ENCODE measurements at places on chromosomes 3 and 15.

DNA sequence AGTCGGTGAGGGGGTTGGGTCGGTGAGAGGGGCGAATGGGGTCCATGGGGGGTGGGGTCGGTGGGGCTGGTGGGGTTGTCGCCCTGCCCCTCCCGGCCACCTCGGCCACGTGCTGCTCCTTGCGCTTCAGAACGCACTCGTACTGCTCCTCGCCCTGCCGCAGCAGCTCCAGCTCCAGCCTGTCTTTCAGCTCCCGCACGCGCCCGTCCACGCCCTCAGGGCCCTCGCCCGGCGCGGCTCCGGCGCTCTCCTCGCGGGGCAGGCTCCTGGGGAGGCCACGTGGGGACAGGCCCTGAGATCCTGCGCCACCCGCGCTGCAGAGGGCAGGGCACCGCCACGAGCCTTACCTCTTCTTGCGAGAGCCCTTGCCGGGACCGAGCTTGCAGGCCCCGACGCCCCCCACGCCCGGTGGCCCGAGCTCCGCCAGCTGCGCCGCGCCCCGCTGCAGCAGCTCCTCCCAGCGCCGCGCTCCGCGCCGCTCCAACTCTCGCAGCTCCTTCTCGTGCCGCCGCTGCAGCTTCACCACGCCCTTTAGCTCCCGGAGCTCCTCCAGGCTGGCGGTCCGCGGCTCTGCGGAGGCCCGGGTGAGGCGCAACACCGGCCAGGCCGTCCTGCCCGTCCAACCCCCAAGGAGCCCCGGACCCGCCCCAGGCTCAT lies 8.2 kb upstream of the ANKRD63 start:
- peak; percentile 61 for DNase-seq

- DNase-seq = no peak
Measured at GRCh38 chr3:102532901-102533300, 98.1 kb downstream of the ZPLD1 start.

DNA sequence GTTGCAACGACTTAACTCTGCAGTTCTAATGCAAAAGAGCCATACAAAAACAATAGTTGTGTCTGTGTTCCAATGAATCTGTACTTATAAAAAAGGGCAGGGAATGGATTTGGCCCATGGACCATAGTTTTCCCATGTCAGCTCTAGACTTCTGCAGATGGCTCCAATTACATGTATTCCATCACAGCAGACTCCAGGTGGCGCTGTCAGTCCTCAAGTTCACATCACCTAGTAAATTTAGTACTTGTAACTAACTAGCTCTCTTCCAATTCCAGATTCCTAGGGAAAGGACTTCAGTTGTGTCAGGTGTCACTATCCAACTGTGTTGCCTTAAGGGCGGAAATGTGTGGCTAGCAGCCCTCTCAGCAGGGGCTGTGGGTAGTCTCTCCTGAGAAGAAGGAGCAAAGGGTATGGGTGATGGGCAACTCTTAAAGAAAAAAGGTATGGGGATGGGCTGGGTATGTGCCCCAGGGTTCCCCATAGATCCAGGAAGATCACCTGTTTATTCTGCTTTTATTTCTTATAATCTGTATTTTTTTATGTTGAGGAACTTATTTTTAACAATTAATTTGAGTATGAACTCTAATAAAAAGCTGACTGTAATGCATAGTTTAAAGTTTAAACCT lies 36.2 kb downstream of the BBS4 start:
- peak; percentile 36 for DNase-seq

GRCh38 chr3:117063930-117064329 lies 354.4 kb downstream of the TUSC7 start:
- no peak for DNase-seq

DNA sequence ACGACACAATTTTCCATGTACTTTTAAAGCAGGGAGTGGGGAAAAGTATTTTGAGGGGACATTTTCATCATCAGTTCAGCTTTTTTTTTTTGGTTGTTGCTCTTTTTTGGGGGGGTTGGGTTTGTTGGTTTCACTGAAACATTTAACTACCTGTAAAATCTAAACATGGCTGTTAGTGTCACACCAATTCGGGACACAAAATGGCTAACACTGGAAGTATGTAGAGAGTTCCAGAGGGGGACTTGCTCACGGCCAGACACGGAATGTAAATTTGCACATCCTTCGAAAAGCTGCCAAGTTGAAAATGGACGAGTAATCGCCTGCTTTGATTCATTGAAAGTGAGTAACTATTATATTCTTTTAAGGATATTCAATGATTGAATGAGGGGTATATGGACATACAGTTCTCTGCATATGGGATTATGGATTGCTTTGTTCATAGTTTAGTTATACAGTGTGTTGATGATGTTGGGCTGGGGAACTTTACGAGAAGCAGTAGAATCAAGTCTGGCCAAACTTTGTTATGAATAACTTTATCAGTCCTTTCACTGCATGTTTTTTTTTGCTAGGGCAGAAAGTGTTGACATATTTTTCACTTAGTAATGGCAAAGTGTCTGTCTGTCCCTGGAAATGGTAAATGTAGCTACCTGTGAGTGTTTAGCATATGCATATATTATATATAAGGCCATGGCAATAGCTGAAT lies 31.5 kb downstream of the MBNL1 start:
- no peak for DNase-seq

GRCh38 chr3:10321630-10322351 lies 879 bp upstream of the SEC13 start:
- DNase-seq = no peak

DNA sequence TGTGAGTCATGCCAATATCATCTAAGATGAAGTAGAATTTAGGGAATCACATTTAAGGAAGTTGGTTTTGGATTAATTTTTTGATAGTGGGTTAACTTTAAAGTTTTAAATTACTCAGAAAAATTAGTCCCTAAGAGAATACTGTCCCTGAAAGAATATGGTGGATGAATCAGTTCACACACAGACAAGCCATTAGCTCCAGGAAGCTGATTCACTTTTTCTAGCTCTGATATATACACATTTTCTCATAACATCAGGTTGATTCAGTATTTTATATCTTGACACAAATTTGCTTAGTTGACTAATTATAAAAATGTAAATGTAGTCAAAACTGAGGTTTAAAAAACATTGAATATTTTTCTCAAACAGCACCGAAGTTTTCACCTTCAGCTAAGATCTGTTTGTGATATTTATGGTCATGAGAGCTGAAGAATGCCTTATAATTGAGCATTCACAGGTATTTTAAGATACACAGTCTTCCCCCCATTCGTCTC lies 55.1 kb downstream of the MYH15 start:
- no peak for DNase-seq

GRCh38 chr3:190514413-190515153 lies 698 bp downstream of the IL1RAP start:
- DNase-seq = peak; percentile 59

GRCh38 chr15:86493884-86494283 lies 414.2 kb downstream of the AGBL1 start:
- DNase-seq = no peak

DNA sequence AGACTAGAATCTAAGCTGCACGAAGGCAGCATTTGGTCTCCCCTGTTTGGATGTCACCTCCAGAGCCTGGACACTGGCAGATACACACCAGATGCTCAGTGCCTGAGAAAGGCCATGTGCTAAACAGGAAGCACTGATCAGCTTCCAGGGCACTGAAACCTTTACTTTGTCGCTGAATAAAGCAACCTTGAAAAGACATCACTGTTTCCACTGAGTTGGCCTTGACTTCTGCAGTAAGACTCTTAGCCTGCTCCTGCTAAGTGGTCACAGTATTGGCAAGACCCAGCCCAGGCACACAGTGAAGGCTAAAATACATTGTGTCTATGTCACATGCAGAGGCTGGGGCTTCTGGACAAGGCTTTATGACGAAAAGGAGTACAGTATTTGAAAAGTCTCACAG lies 104.3 kb upstream of the ICE2 start:
- DNase-seq = no peak

DNA sequence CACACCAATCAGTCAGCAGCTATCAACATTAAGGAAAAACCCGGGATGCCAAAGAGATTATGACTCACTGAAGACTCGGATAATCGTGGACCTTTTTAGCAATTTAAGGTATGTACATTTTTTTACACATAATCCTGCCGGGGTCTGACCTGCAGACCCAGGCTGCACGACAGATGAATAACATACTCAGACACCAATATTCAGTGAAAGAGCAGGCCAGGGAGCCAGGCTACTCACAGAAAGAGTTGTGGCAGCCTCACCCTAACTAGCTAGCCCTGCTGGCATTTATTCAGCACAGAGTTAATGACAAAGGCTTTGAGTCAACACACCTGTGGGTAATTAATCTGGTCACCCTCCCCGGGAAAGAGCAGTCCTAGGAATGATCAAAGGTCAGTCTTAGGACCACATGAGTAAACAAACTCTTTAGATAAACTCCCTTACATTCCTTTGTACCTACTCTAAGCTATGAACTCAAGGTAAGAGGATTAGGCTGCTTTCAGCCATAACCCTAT lies 727.5 kb downstream of the TBL1XR1 start:
- DNase-seq = no peak

DNA sequence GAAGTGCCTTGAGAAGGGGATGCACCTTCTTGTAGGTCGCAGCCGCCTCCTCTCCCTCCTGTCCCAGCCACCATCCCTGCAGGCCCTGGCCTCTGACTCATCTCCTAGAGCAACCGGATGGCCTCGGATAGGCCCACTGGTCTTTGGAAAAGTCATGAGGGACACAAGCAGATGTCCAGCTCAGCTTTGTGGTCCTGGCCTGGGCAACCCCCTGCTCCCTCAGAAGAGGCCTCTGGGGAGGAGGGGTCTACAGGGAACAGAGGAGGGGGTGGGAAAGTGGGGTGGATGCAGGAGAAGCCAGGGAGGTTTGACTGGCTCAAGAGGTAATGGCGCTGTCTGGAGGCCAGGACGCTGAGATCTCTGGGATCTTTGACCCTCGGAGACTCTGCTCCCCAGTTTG lies 259.2 kb upstream of the TLE3 start:
- DNase-seq = no peak

DNA sequence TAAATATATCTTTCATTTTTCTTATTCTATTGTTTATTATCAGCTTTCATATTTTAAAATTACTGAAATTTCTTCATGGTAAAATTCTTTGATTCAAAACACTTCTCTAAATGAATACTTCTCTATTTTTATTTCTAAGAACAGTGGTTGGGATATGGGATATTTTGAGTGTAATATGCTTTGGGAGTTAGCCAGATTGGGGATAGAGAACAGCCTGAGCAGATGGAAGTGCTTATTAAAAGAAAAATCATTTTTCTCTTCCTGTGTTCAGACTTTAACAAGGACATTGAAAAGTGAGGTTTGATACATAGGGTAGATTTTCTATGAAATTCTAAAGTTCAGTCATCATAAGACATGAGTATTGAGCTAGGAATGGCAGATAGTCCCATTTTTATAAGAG lies 84.8 kb downstream of the COL6A5 start:
- DNase-seq = no peak

GRCh38 chr3:61733876-61734275 lies 172.5 kb downstream of the PTPRG start:
- no peak for DNase-seq

DNA sequence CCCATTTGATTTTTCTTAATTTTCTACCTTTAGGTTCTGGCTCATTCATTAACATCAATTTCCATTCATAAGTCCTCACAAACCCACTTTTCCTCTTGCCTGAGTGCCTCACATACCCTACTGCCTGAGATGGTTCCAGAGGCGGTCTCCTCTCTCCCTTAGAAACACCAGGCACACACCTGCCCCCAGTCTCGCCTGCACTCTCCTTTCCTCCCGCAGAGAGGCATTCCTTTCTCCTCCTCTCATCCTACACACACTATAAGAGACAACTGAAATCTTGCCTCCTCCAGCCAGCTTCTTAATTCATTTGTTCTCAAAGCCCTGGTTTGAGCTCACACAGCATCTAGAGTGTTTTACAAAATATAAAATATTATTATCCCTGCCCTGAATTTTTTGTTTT lies 27.5 kb downstream of the TF start:
- no peak for DNase-seq

DNA sequence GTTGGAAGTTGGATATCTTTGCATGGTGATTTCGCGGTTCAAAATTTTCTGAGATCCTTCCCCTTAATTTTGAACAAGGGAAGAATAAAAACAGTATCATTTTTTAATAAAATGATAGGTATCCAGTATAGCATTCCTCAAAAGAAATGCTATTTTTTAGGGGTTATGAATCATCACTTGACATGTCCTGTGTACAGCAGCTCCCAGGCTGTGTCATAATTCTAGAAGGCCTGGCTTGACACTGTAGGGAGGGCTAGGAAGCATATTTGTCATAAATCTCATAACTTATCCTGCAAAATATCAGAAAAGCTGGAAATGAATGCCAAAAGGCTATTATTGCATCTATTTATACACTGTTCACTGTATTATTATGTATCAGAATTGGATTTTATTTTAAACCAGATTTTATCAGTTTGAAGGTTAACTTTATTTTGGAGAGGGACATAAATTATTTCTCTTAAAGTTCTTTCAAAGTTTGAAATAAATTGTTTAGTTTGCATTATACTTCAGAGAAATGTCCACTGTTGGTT lies 539.1 kb upstream of the ROBO2 start:
- DNase-seq = no peak

DNA sequence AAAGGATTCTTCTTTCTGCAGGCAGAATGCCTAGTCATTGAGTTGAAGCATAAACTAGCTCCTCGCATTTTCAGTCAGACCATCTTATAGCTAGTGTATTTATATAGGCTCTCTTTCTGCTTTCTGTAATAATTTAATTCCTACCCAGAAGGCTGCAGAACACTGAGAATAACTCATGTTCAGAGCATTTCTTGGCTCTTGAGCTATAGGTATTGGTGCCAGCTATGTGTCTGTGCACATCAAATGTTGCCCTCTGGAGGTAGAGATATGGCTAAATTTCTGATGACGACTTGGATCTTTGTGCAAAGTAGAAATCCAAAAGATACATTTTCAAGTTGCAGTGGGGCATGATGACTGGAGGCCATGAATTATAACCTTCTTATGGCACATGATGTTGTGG lies 336.2 kb upstream of the TPM1 start:
- no peak for DNase-seq

DNA sequence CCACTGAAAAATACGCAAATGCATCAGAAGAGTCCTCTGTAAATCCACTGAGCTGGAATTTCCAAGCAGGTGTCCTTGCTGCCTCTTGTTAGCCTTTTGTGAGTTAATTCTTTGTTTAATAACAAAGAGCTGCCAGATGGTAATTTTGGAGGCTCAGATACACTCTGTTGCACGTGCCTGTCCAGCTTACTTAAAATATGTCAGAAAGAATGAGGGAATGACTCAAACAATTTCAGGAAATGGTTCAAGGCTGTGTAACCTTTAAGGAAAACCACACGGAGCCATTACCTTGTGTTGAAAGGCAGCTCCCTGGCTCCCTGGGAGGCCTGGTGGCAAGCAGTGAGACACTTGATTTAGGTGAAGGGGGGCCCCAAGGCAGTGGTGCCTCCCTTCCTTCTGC lies 302.2 kb upstream of the CTDSPL start:
- peak; percentile 62 for DNase-seq

Data from NCI-H146 (cell line).